ENCODE measurements at places on chromosomes 2 and 18.

GRCh38 chr2:71558300-71559051 is 105.1 kb downstream of the DYSF start:
- DNase-seq: no peak

DNA sequence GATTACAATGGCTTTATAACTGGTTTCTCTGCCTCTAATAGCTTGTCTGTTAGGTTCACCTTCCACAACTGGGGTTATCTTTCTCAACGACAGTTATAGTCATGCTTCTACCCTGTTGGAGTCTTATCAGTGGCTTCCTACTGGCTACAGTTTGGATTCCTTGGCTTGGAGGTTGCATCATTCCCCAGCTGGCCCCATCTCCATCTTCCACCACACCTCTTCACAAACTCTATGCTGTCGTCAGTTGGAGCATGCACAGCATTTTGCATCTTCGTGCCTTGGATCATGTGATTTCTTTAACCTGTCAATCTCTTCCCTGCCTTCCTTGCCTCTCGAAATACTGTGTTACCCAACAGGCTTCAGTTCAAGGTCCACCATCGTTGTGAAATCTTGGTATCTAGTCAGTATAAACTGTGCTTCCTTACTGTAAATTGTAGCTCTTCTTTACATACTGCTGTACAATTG is 316.3 kb upstream of the CXCR4 start:
- DNase-seq: no peak

GRCh38 chr2:164620873-164621763 is at the start of gene GRB14:
Gene GRB14, minus strand, starts transcription at chr2:164621482. Its CDS starts 173 bp downstream, at chr2:164621309.
- DNase-seq: no peak

DNA sequence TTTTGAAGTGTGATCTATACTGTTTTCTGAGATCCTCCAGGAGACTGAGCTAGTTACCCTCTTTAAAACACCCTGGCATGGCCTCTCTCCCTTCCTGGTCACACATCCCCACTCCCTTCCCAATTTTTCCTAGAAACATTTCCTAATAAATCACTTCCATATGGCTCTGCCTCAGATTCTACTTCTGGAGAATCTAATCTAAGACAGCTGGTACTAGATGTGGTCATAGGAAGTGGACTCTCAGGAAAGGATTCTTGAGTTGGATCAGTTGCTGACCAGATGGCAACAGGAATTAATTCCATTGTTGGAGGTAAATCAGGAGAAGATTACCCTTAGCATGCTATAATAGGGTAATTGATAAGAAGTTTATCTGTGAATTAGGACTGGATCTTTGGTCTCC is 310.5 kb downstream of the SATB2 start:
- DNase-seq: no peak

GRCh38 chr2:128499367-128500137 is 180.9 kb upstream of the HS6ST1 start:
- no peak for DNase-seq

GRCh38 chr2:3387011-3387410 is 7.5 kb downstream of the TRAPPC12 start:
- DNase-seq: no peak

DNA sequence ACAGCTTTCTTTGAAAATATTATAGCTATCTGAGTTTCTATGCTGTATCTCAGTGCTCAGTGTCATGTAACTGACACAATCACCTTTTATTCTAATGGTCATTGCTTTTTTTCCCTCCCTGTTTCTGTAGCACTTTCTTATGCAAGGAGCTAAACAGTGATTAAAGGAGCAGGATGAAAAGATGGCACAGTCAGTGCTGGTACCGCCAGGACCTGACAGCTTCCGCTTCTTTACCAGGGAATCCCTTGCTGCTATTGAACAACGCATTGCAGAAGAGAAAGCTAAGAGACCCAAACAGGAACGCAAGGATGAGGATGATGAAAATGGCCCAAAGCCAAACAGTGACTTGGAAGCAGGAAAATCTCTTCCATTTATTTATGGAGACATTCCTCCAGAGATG is 56.4 kb downstream of the SCN2A start:
- DNase-seq: no peak

DNA sequence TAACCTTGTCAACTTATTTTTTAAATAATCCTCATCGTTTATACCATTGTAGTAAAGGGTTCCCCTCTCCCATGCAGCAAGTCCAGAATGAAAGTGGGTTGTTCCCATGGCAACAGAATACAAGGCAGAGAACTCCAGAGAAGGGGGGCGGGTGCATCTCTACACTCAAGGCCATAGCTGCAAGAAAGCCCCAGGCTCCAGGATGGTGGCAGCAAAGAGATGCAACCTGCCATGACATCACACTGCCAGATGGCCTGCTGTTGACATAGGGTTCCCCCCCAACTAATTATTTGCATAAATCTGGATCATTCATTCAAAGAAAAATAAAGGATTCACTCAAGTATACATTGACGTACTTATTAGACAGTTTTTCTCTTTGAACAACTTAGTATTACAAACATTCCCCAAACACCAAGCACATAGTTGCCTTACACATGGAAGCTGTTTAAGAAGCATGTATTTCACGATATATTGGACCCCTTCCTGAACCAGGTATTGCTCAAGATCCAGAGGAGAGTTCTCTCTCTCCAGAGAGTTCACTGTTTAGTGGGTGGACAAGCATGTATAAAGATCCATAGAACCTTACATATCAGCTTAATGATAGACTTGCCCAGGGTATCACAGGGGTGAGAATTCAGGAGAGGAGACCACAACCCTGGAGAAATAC is 87.4 kb upstream of the KLF7 start:
- no peak for DNase-seq

DNA sequence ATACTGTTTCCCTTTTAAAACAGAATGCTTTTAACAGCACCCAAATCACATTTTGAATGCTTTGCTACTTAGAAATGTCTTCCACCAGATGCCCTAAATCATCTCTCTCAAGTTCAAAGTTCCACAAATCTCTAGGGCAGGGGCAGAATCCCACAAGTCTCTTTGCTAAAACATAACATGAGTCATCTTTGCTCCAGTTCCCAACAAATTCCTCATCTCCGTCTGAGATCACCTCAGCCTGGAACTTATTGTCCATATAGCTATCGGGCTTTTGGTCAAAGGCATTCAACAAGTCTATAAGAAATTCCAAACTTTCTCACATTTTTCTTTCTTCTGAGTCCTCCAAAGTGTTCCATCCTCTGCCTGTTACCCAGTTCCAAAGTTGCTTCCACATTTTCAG is 1374.5 kb upstream of the NXPH2 start:
- no peak for DNase-seq

DNA sequence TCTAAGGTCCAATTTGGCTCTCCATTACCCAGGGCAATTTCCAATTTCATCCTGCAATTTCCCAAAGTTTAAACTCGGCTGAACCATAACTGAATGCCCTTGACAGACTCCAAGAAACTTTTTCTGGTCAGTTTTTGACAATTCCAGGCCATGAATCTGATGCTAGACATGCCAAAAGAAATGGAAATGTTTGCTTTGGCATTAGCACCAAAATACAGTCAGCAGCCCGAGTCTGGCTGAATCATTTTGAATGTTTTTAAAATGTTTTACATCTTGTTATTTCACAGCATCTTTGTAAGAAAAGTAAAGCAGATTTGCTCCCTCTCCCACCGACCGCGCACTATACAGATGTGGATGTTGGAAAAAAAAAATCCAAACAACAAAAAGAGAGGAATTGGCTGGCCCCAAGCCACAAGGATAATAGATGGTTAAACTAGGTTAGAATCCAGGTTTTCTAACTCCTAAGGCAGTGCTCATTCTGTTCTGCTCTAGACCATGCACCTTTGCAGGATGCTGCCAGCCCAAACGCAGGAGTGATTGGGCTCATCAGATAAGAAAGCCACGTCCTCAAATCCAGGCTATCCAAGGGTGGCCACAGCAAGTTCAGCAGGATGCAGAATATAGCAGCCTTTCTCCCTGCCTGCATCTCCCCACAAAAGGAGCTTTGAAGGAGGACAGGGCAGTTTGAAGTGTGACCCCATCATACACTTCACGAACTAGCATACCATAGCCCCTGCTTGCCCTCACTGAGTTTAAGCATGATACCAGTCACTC is 167.5 kb downstream of the ALK start:
- no peak for DNase-seq

DNA sequence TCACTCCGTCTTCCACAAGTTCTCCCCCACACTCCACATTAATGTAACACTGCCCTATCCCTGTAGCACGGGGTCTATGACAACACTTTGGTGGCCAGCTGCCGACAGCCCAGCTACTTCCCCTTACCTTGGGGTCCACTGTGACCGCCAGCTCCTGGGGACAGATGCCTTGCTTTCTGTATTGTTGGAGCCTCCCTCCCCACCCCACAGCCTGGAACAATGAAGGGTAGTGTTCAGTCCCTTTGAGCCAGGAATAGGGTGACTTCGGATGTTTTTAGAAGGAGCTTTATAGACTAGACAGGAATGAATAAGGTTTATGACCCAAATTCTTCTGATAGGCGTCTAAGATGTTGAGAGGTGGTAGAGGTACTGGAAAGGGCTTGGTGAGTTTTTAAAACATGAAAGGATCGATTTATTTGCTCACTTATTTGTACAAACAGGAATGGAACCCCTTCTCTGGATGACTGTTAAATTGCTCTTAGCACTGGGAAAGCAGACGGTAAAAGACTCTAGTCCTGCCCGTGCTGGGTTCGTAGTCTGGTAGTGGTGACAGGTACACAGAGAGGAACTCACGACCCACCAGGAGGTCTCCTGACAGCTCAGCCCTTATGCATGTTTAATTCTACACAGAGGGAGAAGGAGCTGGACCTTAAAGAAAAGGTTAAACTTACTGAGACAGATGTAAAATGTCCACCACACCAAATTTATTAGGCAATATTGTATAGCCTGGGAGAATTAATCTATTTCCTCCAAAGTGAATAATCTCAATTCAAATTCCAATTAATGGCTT is 90.9 kb downstream of the MYCN start:
- DNase-seq: no peak

- no peak for DNase-seq
These were observed 116.0 kb downstream of the FAM161A start for GRCh38 chr2:61737841-61738240.

DNA sequence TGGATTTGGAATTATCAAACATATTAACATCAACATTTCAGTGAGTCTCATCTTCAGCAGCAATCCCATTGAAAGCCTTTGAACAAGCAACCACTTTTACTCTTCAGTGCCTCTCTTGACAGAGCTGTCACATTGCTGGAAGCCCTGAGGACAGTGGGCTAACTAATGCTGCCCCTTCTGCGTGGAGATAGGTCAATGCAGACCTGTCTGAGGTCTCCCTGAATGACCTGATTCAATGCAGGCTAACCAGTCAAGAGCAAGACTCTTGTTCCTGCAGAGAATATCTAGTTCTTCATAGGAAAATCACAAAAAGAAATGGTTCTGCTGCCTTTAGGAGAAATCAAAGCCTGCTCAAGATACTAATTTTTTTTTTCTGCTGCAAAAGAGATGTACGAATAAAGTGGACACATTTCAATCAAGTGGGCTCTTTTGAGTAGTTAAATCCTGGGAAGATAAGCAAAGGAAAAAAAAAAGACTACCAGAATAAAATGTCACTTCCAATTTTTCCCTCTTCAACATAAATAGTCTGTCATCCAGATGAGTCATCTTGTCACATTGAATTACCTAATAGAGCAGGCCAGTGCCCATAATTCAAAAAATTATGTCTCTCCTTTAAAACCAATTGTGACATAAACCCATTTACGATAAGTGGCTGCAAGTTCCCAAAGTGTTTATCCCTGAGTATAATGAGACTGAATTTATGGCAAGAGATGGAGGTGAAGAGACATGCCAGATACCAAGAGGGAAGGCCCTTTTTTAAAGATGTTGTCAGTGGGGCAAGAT is 1269.0 kb upstream of the DDX18 start:
- DNase-seq: no peak

GRCh38 chr2:100272841-100273329 is 49.4 kb downstream of the LONRF2 start:
- no peak for DNase-seq

DNA sequence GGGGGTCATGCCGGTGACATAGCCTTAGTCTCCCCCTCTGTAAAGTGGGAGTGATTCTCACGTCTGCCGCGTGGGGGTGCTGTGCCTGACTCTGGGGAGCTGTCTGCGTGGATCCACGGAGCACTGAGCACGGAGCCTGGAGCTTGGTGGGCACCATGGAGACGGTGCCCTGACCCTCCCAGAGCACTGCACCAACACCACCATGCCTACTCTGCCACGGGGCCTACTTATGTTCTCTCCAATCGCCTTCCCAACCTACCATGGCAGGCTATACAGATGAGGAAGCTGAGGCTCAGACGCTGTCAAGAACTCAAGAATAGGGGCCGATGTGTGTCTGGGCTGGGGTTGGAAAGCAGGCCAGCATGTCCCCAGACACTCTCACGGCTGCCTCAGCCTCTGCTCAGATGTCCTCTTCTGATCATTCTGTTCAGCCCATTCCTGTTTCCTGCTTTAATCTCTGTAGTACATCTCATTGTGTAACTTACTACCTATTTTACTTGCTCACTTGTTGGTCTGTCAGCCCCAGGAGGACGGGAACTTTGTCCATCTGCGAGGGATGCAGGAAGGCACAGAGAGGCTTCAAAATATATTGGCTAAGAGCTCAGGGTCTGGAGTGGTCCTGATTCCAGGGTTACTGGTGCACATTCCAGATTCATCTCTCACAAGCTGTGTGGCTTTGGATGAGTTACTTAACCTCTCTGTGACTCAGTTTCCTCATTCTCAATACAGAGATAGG is 168.1 kb upstream of the HS6ST1 start:
- no peak for DNase-seq

GRCh38 chr2:236673823-236674185 is 104.2 kb downstream of the ACKR3 start:
- DNase-seq: no peak

DNA sequence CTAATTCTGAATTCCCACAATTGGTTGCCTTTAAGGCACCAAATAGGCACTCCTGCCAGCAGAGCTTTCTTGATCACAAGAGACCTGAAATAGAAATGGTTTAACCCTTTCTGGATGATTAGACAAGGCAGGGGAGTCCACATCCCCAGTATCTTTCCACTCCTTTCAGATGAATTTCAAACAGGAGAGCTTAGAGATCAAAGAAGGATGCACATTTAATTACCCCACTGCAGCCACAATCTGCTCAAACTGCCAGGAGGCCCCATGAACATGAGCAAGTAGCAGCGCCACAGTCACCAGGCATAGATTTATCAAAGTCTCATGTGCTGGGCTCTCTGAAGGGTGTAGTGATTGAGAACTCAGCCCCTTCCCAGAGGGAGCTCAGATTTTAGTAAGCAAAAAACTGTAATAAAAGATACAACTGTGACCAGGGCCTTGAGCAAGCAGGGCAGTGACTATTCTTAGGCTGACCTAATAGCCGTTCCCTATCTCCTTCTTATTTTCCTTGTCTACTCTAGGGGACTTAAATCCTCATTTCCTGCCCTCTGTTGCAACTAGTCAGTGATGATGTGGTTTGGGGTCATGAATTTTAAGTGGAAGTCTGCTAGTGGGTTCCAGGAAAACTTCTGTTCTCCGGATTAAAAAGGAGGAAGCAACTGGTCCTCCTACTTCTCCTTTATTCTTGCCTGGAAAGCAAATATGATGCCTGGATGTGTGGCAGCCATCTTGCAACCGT is 53.7 kb downstream of the SLC4A3 start:
- no peak for DNase-seq

Measured in CD4-positive, alpha-beta T cell treated with Interferon alpha-2 for 1 hour (primary cell).